Activated CD4-positive, alpha-beta T cell treated with anti-CD3 and anti-CD28 coated beads, Interleukin-2, amount 50 U/mL, for 1 hour (primary cell): ENCODE measurements at places on chromosomes 7 and 10.

DNA sequence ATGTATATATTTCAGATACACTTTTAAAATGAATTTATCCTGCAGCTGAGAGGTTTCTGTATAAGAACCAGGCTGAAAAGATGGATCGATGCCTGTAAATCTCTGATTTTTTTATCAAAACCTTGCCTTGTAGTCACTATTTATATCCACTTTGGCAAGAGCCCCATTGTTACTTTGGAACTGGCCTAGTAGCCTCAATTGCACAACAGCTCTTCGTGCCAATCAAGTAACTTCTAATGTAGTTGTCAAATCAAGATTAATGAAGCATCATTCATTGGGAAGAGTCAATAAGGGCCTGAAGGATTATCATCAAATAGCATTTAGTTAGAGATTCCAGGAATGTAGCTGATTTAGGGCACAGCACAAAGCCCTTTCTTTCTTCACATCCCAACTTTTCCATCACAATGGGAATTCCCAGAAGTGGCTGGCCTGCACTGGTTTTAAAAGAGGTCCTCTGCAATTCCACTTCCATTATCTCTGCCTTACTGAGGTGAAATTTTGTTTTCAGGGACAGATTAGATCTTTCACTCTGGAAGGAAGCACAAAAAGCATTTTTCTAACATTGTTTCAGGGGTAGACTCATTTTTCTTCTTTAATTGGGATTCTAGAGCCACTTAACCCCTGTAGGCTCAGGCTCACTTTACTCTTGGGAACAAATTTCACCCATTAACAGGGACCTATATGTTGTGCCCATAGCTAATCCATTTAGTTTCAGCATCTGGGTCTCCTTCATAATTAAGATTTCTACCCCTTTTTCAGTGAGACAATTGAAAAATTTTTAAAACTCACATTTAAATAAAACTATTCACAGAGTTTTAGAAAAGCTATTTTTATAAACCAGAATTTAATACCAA lies 97.8 kb downstream of the CALCR start:
- no peak for DNase-seq

- no peak for DNase-seq
These were observed 347.7 kb downstream of the GLRX3 start for GRCh38 chr10:130483691-130484467.

DNA sequence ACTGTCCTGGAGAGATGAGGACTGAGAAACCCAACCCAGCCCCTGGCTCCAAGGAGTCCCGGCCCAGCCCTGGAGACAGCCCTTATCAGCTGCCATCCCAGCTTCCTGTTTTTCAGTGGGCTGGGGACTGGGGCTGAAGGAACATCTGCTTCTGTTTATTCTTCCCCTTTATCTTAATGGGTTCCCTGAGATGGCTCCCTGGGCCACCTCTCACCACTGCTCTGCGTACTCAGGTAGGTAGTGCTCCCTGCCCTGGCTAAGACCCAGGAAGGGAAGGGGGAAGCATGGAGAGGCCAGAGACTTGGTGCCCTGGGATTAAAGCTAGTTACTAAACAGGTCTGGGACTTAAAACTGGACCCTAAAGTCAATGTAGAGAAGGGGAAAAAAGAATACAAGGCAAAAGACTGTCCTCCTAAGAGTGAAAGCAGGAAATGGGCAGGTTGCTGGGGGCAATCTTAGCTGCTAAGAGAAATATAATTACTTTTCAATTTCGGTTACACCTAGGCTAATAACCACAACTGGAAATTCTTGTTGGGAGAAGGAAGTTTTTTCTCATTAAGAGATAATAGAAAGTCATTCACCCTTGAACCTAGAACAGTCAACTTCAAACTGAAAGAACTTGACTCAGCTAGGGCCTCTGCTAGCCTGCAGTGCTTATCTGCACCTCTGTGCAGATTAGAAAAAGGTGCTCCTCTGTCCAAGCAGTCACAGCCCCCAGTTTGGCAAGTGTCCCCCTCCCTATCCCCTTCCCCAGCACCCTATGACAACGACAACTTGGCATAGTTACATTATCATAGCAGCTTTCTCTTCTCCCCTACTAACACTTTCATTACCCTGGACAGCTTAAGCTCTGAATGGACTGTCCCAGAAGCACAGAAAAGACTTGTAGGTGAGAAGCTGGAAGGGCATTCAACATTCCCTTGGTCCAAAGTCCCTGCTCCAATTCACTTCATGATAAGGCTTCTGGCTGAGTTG lies 65.6 kb upstream of the KDM7A start:
- no peak for DNase-seq

DNA sequence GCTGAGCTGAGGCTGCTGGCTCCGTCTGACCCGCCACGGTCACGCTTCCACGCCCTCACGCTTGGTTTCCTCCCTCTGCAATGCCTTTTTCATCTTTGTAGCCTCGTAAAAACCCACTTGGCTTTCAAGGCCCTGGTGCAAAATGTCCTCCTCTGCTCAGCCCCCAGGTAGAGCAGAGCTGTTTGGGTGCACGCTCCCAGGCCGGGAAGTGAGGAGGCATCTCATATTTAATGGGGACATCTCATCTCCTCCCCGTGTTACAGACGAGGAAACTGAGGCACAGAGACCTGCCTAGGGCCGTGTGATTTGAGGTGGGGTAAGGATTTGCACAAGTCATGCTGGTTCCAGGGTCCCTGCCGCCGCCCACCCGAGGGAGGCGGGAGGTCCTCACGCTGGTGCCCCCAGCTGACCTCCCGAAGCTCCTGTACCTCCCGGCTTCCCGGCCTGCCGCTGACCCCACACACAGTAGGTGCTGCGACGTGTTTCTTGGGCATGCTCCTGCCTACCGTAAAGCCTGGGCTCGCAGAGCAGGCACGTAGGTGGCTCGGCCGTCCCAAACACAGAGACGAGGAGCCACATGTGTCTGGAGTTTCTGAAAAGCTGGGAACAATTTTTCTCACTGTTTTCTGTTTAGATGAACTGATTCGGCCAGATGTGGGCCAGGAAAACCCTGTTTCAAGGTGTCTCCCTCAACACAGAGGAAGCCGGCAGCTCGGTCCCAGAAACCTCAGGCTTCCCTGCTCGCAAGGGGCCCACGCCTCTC lies 11.5 kb downstream of the FOXL3 start:
- no peak for DNase-seq

- no peak for DNase-seq
These were observed 27.6 kb upstream of the LAMB1 start for GRCh38 chr7:108030516-108030915.

DNA sequence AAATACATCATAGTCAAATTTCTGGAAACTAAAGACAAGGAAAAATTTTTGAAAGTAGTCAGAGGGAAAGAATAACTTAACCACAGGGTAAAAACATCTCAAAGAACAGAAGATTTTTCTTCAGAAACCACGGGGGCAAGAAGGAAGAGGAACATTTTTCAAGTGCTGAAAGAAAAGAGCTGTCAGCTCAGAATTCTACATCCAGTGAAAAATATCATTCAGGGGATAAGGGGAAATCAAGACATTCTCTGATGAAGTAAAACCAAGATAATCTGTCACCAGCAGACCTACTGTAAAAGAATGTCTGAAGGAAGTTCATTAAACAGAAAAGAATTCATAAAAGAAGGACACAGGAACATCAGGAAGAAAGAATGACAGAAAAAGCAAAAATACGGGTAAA lies 111.2 kb upstream of the TMEM72 start:
- no peak for DNase-seq

DNA sequence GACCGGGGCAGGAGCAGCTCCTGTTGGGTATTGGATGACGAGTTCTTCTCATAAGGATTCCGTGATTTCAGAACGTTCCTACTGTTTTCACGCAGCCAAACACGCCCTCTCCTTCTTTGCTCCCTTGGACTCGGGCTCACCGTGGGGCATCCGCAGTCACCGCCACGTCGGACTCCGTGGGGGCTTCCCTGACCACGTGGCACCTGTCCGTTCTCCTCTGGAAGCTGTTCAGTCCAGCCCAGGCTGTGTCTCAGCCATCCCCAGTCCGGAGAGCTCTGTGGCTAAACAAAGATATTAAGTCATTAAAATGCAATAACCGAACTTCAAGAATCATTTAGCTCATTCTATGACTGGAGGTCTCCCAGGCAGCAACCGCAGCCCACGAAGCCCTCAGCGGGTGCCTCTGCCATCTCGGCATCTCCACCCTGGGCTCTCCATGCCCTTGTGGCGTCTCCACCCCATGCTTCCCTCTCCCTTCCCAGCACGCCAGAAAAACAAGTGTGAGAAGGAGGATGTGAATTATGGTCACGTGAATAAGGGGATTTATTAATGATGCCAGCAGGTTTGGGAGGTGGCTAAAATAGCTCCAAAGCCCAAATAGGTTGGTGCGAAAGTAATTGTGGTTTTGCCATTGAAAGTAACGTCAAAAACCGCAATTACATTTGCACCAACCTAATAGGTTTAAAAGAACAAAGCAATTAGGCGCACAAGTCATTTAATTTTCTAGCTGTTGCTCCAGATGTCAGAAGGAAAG lies 224.6 kb upstream of the PPP2R2D start:
- no peak for DNase-seq

DNA sequence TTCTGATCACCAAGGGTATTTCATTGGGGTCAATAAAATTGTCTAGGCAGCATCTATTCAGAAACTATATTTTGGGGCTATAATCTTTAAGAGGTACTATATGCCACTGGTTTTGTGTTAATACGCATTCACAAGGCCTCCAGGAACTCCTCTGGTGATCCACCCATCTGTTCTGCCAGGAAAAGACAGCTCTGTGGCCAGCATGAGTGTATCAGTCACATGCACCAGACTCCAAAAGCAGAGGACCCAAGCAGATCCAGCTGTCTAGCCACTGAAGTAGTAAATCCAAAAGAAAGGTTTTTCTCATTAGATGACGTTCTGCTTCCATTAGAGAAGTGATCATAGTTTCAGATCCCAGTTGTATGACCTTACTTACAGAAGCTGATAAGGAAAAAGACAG lies 199.6 kb upstream of the CELF2 start:
- no peak for DNase-seq

GRCh38 chr10:75094465-75094864 lies 17.0 kb upstream of the SAMD8 start:
- no peak for DNase-seq

- DNase-seq = no peak
These were observed 1.2 kb downstream of the OPN4 start for GRCh38 chr10:86655596-86655995.

- no peak for DNase-seq
These were observed 227.1 kb upstream of the SH2B2 start for GRCh38 chr7:102059524-102059923.
